ENCODE measurements at places on chromosomes 4 and X.

- no peak for DNase-seq
Observed at GRCh38 chr4:126973201-126973600, 659.6 kb upstream of the INTU start.

DNA sequence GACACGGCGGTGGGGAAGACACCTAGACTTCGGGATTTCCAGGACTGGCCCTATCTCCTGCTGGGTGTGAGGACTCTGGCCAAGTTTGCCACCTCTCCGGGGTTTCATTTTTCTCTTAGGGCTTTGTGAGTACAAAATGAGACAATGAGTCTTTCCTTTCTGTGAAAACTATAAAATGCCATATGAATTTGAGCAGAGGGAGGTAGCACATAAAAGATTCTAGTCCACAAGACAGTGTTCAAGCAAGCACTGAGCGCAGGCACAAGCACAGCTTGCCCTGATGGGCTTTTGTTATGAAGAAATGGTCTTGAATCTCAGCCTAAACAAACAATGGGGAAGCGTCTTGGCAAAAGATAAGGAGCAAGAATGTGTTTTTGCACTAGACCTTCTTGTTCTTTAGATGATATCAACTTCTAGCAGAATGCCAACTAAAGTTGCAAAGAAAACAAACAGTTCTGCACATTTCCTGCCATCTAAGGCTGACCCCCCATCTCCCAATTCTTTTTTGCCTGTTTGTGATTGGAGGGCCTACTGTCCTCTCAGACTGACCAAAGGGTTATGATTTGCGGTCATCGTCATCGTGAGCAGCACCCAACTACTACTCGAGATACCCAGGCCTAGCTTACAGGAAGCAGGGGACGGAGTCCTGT, 73.0 kb upstream of the ZNF518B start:
- DNase-seq = no peak

- no peak for DNase-seq
Observed at GRCh38 chr4:40193578-40193977, 3.3 kb upstream of the RHOH start.

GRCh38 chr4:108483650-108484049, 136.7 kb upstream of the RPL34 start:
- DNase-seq = no peak

GRCh38 chrX:120561634-120562568, 1.1 kb upstream of the CUL4B start:
- no peak for DNase-seq

GRCh38 chr4:65798498-65799127, 128.3 kb upstream of the EPHA5 start:
- no peak for DNase-seq
